ENCODE measurements at places on chromosomes 16 and 17.

- DNase-seq = no peak
Observed at GRCh38 chr17:75504347-75505151, 10.8 kb downstream of the CASKIN2 start.

- DNase-seq = no peak
Observed at GRCh38 chr16:31038993-31039392, 5.6 kb downstream of the STX4 start.

DNA sequence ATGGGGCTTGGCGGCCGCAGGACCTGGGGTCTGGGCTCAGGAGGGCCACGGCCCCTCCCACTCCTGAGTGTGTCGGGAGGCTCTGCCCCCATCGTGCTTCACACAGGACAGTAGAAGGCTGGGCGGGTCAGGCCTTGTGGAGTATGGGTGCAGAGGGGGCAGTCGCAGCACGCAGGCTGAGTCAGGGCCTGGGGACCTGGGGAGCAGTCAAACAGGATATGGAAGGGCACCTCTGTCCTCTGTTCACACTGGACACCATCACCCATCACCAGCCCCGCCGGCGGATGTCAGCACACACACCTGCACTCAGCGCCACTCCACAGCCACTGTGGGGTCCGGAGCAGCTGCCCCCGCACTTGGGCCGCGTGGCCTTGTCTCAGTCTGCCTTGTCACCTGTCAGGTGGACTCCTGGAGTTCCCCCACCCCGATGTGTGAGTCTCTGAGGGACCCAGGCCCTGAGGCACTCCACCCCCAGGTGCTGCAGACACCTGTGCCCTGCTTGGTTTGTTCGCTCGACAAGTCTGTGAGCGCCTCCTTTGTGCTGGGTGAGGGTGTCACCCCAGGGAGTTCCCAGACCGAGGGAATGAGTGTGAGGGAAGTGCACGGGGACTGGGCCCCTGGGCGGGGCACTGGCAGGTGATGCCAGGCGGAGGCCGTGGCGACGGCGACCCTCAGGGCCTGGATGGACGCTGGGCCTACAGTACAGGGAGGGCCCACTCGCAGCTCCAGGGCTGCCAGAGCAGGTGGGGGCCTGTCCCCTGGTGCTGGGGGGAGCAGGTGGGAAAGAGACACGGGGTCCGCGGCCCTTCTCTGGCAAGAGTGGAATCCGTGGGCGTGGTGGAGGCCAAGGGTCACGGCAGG is 31.7 kb downstream of the ZFPM1 start:
- DNase-seq = no peak

- no peak for DNase-seq
Observed at GRCh38 chr17:22510504-22510903, 818.2 kb downstream of the KCNJ18 start.

GRCh38 chr17:65190467-65191097 is 53.4 kb downstream of the RGS9 start:
- DNase-seq = peak; percentile 51

DNA sequence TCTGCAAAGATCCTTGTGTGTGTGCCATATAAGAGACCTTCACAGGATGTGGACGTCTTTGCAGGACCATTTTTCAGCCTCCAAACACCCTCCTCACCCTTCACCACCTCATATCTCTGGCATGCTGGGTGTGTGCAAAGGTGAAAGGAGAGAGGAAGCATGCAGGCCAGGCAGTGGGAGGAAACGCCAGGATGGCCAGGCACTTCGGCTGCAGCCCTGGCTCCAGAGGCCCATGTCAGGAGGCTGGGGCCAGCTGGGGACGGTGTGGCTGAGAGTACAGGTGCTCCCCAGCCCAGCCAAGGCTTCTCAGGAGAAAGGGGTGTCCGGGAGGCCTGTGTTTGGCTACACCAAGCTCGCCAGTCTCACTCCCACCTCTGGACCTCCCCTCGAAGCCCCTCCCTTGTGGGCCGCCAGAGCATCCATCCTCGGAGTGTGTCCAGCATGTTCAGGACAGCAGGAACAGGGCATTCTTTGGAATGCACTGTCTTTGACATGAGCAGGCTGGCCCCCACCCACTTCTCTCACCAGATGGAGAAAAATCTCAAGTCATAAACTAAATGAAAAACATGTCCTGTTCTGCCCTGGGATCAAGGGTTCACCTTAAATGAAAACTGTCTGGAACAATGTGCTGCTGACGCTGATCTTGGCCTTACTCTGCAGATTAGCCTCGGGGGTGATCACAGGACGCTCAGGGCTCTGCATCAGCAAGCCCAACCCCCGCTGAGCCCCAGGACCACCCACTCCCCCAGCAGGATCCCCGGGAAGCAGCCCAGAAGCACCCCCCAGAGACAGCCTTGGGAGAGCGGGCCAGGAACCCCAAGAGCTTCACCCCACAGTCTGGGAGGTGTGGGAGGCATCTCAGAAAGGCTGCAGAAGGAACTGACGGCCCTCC is 15.9 kb downstream of the PEMT start:
- no peak for DNase-seq

Data from fibroblast of skin of right biceps (primary cell).